Adrenal gland (tissue), 19 donors: ENCODE measurements at places on chromosomes 7 and 10. TPM values are rescaled to one million over a fixed set of nuclear protein-coding genes. Genes with fewer than 3 reads are reported as not detected.
A peak's percentile ranks its signal among the peaks of the same experiment; 100 is the strongest.

DNA sequence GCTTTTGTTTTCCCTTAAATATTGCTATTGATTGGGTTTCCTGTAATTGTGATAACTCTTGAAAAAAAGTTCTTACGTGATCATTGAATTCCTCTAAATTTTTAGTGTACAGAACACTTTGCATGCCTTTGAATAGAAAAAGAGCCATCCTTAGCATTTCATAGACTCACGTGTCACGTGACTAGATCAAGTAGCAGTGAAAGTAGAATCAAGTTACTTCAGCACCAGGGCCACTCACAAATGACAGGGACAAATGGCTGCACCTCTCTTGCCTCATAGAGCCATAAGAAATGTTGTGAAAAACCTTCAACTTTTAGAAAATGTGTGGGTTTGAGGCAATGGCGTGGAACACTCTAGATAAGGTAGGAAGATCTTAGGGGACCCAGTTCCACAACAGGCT is 203.8 kb downstream of the ZEB1 start:
- no peak overlapping the region for H3K4me3 ChIP-seq
- H3K4me1 ChIP-seq = no peaks in the 10 kb centered on the region
- H3K27ac ChIP-seq = no peak overlapping the region
- no peaks in the 10 kb centered on the region for H3K27me3 ChIP-seq
- no peak for DNase-seq

DNA sequence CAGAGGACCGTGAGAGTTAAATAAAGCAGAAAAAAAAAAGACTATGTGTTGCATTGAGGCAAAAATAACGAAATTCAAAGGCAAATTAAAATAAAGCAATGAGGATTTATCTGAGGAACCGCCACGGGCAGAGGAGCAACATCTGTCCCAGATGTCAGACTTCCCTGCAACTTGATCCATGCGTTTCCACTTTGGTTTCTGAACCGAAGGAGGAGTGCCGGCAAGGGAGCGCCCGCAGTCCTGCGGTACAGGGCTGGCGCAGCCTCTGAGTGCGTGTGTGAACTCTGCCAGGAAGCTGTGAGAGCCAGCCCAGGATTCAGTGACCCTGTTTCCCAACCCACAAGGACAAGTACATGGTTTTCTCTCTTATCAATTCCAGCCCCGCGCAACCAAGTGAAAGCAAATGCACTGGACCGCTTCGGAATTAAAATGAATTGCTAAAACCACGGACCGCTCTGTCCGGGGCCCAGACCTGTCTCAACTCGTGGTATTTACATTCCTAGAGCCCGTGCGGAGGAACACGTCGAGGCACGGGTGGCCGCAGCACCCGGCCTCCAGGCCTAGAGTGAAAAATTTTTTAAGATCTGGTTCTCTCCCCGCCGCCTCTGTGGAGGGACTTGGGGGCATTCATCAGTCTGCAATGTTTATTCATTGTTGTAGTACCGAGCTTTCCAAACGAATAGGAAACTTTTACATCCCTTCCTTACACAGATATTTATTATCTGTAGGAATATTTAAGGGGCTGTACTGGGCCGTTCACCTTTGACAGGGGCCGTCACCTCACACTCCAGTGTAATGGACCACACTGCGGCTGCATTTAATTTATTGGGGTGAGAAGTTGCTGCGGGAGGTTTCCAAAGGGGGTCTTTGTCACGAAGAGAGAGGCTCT is 291.5 kb upstream of the NFE2L3 start:
- no peak overlapping the region for H3K27ac ChIP-seq
- no peak for DNase-seq
- H3K4me1 ChIP-seq = no peaks in the 10 kb centered on the region

The PLEKHS1 gene
- total RNA-seq = not detected

GRCh38 chr7:953547-954327 is 743 bp downstream of the ADAP1 start:
- H3K27me3 ChIP-seq = peaks cover 14% of the 10 kb centered on the region
- no peak overlapping the region for H3K27ac ChIP-seq
- no peak overlapping the region for H3K4me3 ChIP-seq
- peak; percentile 79 for DNase-seq
- no peaks in the 10 kb centered on the region for H3K36me3 ChIP-seq

GRCh38 chr7:98879198-98879978 is 1.1 kb downstream of the TRRAP start:
- H3K27ac ChIP-seq = peak overlapping the region; percentile 87
- H3K27me3 ChIP-seq = no peaks in the 10 kb centered on the region
- H3K4me1 ChIP-seq = peaks cover 10% of the 10 kb centered on the region

GRCh38 chr10:129501652-129502436 is 34.8 kb downstream of the MGMT start:
- H3K27me3 ChIP-seq = no peaks in the 10 kb centered on the region
- no peak for DNase-seq
- H3K4me1 ChIP-seq = peaks cover 8% of the 10 kb centered on the region

DNA sequence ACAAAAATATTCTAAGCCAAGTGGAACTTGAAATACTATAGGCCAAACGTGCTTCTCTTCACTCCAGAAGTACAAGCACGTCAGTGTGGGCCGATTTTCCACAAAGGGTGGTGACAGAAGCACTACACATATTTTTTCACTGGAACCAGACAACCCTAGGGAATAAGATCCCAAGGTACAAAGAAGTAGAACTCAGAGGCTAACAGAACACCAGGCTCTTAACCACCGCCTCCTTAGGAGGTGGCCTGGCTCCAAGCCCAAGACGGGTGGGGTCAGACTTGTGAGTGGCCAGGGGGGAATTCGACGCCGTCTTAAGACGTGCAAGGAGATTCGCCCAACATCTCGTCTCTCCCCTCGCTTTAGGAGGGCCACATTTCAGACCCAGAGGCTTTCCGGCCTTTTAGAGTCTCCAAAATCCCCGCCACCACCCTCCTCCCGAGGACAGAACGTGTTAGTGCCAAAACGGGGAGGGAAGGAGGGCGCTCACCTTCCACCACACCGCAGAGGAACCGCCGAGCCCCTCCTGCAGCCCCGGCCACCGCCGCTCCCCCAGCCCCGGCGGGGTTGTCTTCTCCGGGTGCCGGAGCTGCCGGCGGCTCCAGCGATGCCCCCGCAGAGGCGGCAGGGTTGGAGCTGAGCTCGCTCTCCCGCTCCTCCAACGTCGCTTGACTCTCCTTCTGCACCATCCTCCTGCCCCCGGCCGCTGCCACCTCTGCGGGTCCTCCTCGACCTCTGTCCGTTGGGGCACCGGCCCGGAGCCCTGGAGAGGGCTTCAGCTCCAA is 716 bp downstream of the OGA start:
- H3K27ac ChIP-seq = peak overlapping the region; percentile 90
- H3K4me1 ChIP-seq = peaks cover 25% of the 10 kb centered on the region

The TM9SF3 gene
- 133 TPM for total RNA-seq

DNA sequence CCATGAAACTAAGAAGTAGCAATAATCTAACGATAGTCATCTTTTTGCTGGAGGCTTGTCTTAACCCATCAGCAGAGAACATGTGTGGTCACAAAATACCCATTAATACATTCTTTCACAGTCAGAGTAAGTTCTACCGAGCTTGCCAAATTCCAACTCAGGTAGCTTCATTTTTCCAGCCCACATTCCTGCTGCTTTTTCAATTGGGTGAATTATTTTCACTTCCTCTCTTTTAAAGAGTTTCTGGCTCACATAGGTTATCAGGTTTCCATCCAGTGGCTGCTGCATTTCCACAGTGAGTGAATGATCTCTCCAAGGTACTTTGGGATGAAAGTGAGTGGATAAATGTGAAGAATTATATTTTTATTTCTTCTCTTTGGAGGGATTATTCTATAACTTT is 233.1 kb downstream of the SEMA3E start:
- H3K27me3 ChIP-seq = no peaks in the 10 kb centered on the region
- no peak overlapping the region for H3K27ac ChIP-seq
- no peak for DNase-seq
- H3K4me3 ChIP-seq = no peak overlapping the region

GRCh38 chr7:76054123-76055120 is 6.5 kb downstream of the MDH2 start:
- peaks cover 36% of the 10 kb centered on the region for H3K36me3 ChIP-seq
- H3K4me1 ChIP-seq = peaks cover 40% of the 10 kb centered on the region
- no peak overlapping the region for H3K4me3 ChIP-seq
- DNase-seq = peak; percentile 85

- H3K27me3 ChIP-seq = no peaks in the 10 kb centered on the region
- H3K4me3 ChIP-seq = no peak overlapping the region
- H3K36me3 ChIP-seq = no peaks in the 10 kb centered on the region
- no peak for DNase-seq
- H3K4me1 ChIP-seq = no peaks in the 10 kb centered on the region
- no peak overlapping the region for H3K27ac ChIP-seq
Measured at GRCh38 chr7:140447841-140448240, 31.5 kb downstream of the MKRN1 start.

GRCh38 chr10:85642082-85642420 is 724.5 kb downstream of the GRID1 start:
- H3K4me3 ChIP-seq = no peak overlapping the region
- H3K27me3 ChIP-seq = no peaks in the 10 kb centered on the region
- H3K27ac ChIP-seq = peak overlapping the region; percentile 16
- H3K36me3 ChIP-seq = no peaks in the 10 kb centered on the region
- peaks cover 10% of the 10 kb centered on the region for H3K4me1 ChIP-seq

DNA sequence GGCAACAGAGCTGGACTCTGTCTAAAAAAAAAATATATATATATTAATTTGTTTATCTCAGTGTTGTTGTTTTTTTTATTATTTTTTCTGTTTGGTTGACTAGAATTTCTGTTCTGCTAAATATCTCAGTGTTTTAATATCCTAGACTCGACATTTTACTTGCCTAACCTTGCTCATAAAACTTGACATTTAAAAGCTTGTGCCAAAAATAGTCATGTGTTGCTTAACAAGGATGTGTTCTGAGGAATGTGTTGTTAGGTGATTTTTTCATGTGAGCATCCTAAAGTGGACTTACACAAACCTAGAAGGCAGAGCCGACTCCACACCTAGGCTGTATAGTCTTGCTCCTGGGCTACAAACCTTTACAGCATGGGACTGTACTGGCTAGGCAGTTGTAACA is 23.1 kb downstream of the NRBF2 start:
- DNase-seq = no peak
- no peak overlapping the region for H3K4me3 ChIP-seq
- H3K36me3 ChIP-seq = peaks cover 14% of the 10 kb centered on the region
- no peak overlapping the region for H3K27ac ChIP-seq
- H3K4me1 ChIP-seq = peaks cover 8% of the 10 kb centered on the region

The FANK1 gene
- 2.3 TPM for total RNA-seq

DNA sequence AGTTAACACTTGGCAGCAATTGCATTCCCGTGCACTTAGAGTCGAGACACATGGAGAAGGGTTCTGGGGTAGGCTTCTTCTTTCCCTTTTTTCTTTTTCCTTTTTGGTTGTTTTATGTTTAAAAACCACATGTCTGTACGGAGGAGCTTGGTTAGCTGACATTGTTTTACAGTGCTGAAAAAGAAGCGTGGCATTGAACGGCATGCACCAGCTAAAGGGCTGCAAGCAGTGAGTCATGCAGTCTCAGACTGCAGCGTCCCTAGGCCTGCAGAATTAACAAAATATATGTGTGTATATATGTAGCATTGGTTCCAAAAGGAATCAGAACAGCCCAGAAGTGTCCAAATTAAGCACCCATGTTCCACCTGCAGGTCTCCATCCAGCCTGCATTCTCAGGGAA is 211.0 kb downstream of the TCF7L2 start:
- no peak overlapping the region for H3K27ac ChIP-seq
- no peaks in the 10 kb centered on the region for H3K4me1 ChIP-seq
- DNase-seq = no peak
- no peaks in the 10 kb centered on the region for H3K27me3 ChIP-seq

GRCh38 chr10:3056280-3057037 is 10.9 kb upstream of the PFKP start:
- no peak overlapping the region for H3K27ac ChIP-seq
- peaks cover 5% of the 10 kb centered on the region for H3K27me3 ChIP-seq
- H3K4me3 ChIP-seq = no peak overlapping the region
- no peak for DNase-seq
- no peaks in the 10 kb centered on the region for H3K36me3 ChIP-seq

- H3K4me3 ChIP-seq = no peak overlapping the region
- no peaks in the 10 kb centered on the region for H3K36me3 ChIP-seq
- H3K27ac ChIP-seq = no peak overlapping the region
- no peak for DNase-seq
- no peaks in the 10 kb centered on the region for H3K4me1 ChIP-seq
- no peaks in the 10 kb centered on the region for H3K27me3 ChIP-seq
Measured at GRCh38 chr7:117247809-117248208, 75.0 kb downstream of the WNT2 start.

The UNCX gene
- total RNA-seq = not detected

DNA sequence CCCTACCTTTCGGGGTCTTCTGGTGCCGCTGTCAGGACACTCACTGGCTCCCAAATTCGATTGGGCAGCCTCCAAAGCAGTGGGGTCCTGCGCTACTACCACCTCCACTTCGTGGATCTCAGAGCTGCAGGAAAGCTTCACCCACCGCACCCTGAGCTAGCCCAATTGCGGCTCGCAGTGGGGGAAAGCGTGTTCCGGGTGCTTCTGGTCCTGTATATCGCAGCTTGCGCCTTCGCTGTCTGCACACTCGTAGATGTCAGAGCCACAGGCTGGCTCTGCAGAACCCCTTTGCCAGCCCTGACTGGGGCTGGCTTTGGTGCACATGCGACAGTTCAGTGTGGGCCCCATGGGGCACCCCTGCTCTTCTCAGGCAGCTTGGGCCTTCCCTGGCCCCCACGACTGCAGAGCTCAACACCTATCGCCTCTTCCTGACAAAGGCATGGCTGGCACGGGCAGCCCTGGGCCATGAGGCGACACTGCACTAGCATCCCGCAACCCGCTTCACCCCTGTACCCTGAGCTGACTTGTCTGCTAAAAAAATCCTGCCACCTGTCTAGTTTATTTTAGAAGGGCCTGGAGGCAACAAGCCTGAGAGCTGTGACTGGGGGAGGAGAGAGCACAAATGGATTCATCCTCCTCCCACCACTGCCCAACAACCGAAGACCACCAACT is 78.7 kb upstream of the ABI1 start:
- no peak overlapping the region for H3K27ac ChIP-seq
- H3K4me1 ChIP-seq = no peaks in the 10 kb centered on the region
- DNase-seq = no peak
- H3K4me3 ChIP-seq = no peak overlapping the region
- no peaks in the 10 kb centered on the region for H3K27me3 ChIP-seq
- H3K36me3 ChIP-seq = no peaks in the 10 kb centered on the region

- H3K27me3 ChIP-seq = no peaks in the 10 kb centered on the region
- no peak for DNase-seq
- H3K4me3 ChIP-seq = no peak overlapping the region
- H3K36me3 ChIP-seq = no peaks in the 10 kb centered on the region
- H3K4me1 ChIP-seq = no peaks in the 10 kb centered on the region
Measured at GRCh38 chr10:4813496-4813895, 12.5 kb upstream of the AKR1E2 start.

The CCL24 gene
- total RNA-seq = not detected

DNA sequence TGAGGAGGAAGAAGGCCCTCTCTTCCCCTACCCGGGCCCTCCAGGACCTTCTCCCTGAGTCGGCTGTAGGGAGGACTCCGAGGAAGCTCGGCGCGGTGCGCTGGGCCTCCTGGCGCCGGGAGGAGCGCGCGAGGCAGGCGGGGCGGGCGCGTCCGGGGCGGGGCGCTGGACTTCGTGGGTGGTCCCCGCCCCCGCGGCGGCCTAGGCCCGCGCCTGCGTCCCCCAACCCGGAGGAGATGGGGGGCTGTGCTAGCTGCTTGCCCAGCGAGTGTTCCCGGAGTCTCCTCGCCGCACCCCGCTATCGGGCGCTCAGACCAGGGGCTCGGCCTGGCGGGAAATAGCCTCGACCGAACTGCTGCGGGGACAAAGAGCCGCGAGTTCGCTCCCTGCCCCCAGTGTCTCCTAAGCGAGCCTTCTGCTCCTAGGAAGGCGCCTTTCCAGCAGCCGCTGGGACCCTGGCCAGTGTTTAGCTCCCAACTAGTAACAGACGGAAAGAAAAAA is 19.2 kb upstream of the SMO start:
- H3K4me3 ChIP-seq = peak overlapping the region; percentile 15
- H3K4me1 ChIP-seq = no peaks in the 10 kb centered on the region

The SFTPA2 gene
- total RNA-seq = 0.06 TPM

The VAX1 gene
- total RNA-seq = not detected
